Common myeloid progenitor, CD34-positive (primary cell): ENCODE measurements at places on chromosomes 6 and 20.

DNA sequence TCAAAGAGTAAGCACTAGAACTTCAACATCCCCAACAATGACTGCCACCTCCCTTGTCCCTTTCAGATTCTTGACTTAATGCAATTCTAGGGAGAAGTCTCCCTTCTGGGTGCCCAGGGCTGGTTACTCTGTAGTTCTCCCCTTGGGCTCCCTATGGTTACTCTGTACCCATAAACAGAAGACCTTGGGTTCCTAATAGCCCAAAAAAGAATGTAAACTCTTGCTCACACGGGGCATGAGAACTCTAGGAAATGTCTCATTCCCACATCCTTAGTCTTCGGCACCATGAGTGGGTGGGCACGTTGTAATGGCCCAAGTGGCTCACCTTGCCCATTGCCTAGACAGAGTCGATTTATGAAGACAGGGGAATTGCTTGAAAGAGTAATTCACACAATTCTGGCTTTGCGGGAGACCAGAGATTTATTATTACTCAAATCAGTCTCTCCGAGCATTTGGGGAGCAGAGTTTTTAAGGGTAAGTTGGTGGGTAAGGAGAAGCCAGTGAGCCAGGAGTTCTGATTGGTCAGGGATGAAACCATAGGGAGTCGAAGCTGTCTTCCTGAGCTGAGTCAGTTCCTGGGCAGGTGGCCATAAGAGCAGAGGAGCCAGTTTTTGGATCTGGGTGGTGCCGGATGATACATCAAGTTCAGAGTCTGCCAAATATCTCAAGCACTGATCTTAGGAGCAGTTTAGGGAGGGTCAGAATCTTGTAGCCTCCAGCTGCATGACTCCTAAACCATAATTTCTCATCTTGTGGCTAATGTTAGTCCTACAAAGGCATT, 61.2 kb upstream of the SIRPG start:
- H3K4me3 ChIP-seq, result no peak overlapping the region
- no peaks in the 10 kb centered on the region for H3K4me1 ChIP-seq
- H3K27ac ChIP-seq, result no peak overlapping the region
- no peaks in the 10 kb centered on the region for H3K36me3 ChIP-seq
- peaks cover 37% of the 10 kb centered on the region for H3K27me3 ChIP-seq

GRCh38 chr6:136465766-136466303, 84.4 kb downstream of the MAP7 start:
- no peaks in the 10 kb centered on the region for H3K27me3 ChIP-seq
- H3K27ac ChIP-seq, result no peak overlapping the region
- peaks cover 10% of the 10 kb centered on the region for H3K4me1 ChIP-seq
- no peaks in the 10 kb centered on the region for H3K36me3 ChIP-seq

DNA sequence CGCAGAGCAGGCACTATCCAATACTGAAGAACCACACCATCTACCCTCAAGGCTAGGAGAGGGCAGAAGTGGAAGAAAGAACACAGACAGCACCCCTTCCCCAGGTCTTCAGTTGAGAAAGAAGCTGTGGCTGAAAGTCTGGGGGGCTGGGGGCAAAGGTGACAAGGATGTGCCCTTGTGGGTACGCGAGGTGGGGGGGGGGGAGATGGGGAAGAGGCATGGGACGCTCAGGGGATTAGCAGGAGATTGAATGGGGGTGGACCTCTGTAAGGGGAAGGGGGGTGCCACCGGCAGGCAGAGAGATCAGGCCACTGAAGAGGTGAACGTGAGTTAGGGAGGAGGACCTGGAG, 1.1 kb downstream of the B4GALT5 start:
- H3K4me1 ChIP-seq, result peaks cover 30% of the 10 kb centered on the region
- DNase-seq, result peak; percentile 41
- H3K4me3 ChIP-seq, result peak overlapping the region; percentile 66
- no peaks in the 10 kb centered on the region for H3K27me3 ChIP-seq

- no peaks in the 10 kb centered on the region for H3K27me3 ChIP-seq
- no peak for DNase-seq
- no peaks in the 10 kb centered on the region for H3K36me3 ChIP-seq
- no peak overlapping the region for H3K4me3 ChIP-seq
- peaks cover 10% of the 10 kb centered on the region for H3K4me1 ChIP-seq
Measured at GRCh38 chr6:140567466-140567865, 1193.0 kb upstream of the CITED2 start.

GRCh38 chr6:24306936-24307335, 50.9 kb downstream of the DCDC2 start:
- no peaks in the 10 kb centered on the region for H3K27me3 ChIP-seq
- H3K4me1 ChIP-seq, result no peaks in the 10 kb centered on the region
- no peak overlapping the region for H3K27ac ChIP-seq
- H3K36me3 ChIP-seq, result no peaks in the 10 kb centered on the region
- no peak for DNase-seq
- no peak overlapping the region for H3K4me3 ChIP-seq

GRCh38 chr20:8424010-8424409, 291.9 kb downstream of the PLCB1 start:
- H3K36me3 ChIP-seq, result no peaks in the 10 kb centered on the region
- H3K27ac ChIP-seq, result no peak overlapping the region
- DNase-seq, result peak; percentile 66
- peaks cover 22% of the 10 kb centered on the region for H3K4me1 ChIP-seq
- no peaks in the 10 kb centered on the region for H3K27me3 ChIP-seq

DNA sequence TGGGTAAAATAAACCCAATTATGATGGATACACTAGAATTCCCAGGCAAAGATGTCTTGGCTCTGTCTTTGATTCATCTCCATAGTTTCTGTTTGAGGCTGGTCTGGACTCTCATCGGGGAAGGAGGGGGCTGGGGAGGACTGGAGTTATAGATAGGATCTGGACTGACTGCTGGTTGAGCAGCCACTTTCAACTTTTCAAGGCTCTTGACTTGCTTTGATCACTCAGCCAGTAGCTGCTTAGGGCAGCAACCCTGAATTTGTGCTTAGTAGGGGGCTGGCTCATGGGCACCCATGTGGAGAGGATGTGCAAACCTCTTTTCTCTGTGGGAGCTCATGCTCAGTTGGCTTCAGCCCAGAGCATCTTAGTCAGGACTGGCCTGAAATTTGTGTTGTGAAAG, 114.0 kb upstream of the NEDD9 start:
- no peaks in the 10 kb centered on the region for H3K36me3 ChIP-seq
- no peaks in the 10 kb centered on the region for H3K27me3 ChIP-seq
- no peak overlapping the region for H3K4me3 ChIP-seq
- no peak for DNase-seq

GRCh38 chr6:165804331-165805066, 141.5 kb upstream of the PDE10A start:
- H3K4me3 ChIP-seq, result no peak overlapping the region
- no peak for DNase-seq
- H3K27me3 ChIP-seq, result peaks cover 85% of the 10 kb centered on the region
- H3K36me3 ChIP-seq, result no peaks in the 10 kb centered on the region
- H3K4me1 ChIP-seq, result no peaks in the 10 kb centered on the region
- no peak overlapping the region for H3K27ac ChIP-seq

DNA sequence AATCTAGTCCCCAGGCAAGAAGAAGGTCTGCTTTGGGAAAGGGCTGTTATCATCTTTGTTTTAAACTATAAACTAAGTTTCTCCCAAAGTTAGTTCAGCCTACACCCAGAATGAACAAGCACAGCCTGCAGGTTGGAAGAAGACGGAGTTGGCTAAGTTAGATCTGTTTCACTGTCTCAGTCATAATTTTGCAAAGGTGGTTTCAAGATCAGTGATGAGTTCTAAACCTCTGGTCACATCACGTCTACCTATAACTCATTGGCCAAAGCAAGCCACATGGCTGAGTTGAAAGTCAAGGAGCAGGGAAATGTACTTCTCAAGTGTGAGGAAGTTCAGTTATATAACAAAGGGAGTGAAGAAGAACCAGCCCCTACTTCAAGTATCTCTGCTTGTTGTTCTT, 50.5 kb upstream of the ECI2 start:
- H3K4me3 ChIP-seq, result no peak overlapping the region
- H3K36me3 ChIP-seq, result no peaks in the 10 kb centered on the region
- no peak for DNase-seq

GRCh38 chr20:59788196-59788735, 145.2 kb downstream of the SYCP2 start:
- no peaks in the 10 kb centered on the region for H3K36me3 ChIP-seq
- H3K27ac ChIP-seq, result no peak overlapping the region
- no peak for DNase-seq
- no peak overlapping the region for H3K4me3 ChIP-seq
- H3K27me3 ChIP-seq, result peaks cover 5% of the 10 kb centered on the region
- H3K4me1 ChIP-seq, result no peaks in the 10 kb centered on the region
